ENCODE measurements at places on chromosomes 5 and 9.

DNA sequence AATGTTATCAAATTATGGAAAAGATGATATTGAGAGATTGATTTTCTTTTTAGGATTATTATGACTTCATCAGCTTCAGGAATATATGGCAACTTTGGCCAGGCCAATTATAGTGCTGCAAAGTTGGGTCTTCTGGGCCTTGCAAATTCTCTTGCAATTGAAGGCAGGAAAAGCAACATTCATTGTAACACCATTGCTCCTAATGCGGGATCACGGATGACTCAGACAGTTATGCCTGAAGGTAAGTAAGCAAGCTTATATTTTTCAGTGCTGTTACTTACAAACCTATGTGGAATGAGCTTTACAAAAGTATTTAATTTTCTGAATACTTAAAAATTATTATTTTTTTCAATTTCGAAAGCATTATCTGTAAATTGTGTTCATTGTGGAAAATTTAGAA lies 26.5 kb downstream of the HSD17B4 start:
- no peak for DNase-seq

- no peak for DNase-seq
Observed at GRCh38 chr5:157088342-157088990, 20.4 kb downstream of the HAVCR2 start.

DNA sequence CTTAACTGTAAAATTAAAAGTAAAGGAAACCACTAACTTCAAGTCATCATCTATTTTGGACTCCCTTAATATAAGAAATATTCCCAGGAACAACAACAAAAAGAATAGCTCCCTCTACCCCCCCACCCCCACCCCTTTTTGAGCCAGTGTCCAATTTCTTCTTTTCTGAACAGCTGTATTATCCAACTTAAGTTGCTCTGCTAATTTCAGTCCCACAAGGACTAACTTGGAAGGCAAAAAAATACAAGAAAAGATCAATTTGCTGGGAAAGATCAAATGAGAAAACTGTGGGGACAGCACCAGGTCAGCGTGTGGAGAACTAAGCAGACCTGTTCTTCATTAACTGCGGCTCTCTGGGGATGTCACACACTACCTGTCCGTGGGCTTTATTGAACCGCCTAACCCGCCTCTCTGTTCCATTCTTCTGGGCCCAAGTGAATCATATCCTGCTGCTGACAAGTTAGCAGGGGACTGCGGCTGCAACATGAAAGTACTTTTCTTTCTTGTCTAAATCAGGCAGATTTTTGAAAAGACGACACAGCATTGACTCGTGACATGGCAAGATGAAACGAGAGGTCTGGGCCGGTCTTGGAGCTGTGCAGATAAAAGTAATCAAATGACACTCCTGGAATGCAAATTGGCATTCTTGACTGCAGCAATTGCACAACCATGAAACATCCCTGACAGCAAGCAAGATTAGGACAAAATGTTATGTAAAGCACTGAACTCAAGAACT lies 2.7 kb downstream of the BNC2 start:
- no peak for DNase-seq

GRCh38 chr9:129111528-129112151 lies 425 bp downstream of the PTPA start:
- DNase-seq: no peak

GRCh38 chr9:117073539-117074341 lies 341.1 kb downstream of the ASTN2 start:
- DNase-seq: no peak

DNA sequence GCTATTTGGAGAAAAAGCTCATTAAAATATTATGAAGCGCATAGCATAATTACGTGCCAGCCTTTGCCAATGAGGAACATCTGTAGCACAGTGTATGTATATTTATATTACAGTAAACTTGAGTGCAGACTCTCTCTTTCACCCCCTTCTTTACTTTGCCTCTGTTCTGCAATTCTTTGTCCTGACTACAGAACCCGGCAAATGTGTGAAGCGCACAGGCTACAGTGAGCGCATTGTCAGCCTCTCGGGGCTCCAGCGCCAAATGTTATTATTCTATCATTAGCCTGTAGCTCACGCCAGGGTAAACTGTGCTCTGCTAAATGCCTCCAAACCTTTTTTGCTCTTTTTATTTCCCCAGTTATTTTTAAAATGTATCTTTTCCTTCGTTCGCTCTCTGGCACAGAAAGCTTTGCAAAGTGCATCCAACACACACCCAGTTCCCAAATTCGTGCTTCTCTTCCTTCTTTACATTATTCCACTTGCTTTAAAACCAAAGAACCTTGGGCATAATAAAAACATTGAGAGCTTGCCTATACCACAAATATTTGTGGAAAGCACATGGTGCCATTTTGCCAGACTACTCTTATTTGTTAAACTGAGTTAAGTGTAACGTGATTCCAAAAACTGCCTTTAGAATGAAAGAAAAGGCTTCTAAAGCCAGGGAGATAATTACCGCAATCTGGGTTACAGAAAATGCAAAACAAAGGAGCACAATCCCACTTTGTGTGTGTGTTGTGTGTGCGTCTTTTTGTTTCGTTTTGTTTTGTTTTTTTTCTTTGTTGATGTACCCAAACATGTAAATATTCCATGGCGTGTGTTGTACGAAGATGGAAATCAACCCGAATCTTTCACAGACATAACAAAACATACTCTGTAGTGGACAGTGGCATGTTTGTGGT lies 164.1 kb upstream of the MPDZ start:
- no peak for DNase-seq

DNA sequence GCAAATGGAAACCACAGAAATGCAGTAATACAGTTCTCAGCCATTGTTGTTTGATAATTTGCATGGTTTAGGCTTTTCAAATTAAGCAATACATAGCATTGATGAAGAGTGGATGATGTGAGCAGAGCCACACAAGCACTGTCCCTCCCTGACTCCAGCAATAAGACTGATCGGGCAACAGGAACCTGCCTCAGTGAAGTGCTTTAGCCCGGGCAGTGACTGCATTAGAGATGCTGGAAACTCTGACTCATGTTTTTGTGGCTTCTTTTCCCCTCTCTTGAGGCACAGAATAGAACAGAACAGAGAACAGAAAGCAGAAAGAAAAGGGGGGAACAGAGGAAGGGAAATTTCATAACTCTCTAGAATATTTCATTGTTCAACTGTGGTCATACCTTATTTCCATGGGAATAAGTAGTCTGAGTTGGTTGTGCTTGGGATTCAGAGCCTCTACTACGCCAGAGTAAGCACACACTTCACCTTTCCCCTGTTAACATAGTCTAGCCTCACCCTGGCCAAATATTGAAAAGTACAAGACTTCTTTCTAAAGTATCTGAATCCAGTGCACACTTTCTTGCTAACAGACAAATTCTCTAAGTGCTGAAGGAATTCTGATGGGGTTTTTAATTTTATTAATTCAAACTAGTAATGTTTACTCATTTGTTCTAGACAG lies 164.8 kb upstream of the VCAN start:
- no peak for DNase-seq

GRCh38 chr9:136056546-136057235 lies 38.4 kb downstream of the NACC2 start:
- DNase-seq: no peak
